GF-D8 (cell line): ENCODE measurements at places on chromosomes 11 and 22.

DNA sequence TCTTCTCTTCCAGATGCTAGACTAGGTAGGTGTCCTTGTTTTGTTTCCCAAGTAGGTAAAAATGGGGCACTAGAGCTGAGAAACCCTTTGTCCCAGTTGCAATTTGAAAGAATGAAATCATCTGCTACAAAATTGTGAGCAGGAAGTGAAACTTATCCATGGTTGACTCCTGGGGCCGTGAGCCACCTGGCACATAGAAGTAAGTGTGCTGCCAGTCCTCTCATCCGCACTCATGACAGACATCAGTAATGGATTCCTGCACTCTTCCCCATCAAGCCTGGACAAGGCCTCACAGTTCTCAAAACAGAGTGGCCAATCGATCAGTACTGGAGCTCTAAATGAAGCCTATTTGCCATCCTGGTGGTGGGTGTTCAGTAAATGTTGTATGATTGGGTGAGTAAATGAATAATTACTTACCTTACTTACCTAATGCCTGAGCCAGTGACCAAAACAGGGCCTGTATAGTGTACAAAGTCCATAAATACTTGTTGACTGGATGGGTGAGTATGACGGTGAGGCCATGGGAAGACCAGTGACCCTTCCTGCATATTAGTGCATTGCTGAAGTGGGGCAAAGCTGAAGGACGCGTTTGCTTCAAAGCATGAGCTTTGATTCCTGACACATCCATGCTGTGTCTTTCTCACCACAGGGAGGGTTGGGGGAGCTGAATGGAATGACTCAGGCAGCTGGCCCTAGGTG is 68.9 kb upstream of the HEPHL1 start:
- DNase-seq = no peak

- DNase-seq = no peak
These were observed 48.2 kb upstream of the PARVA start for GRCh38 chr11:12329169-12329568.

- no peak for DNase-seq
These were observed 6.6 kb downstream of the CERK start for GRCh38 chr22:46731246-46732040.

GRCh38 chr11:9604134-9604533 is 30.7 kb downstream of the WEE1 start:
- no peak for DNase-seq

DNA sequence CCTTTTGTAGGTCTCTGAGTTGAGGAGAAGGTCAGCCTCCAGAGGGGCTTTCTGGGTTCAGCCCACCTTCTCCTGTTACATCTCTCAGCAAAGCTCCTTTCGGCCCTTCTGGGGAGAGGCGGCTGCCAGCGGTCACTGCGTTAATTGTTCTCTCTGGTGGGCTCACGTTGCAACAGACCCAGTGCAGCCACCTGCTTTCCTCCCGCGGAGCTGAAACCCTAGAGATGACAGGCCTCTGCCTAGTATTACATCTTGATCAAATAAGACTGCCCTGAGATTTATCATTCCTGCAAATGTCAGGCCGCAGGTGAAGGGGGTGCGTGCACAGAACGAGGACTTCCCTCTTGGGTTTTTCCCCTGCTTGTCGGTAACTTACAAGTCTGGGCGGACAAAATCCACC is 43.2 kb upstream of the CREB3L1 start:
- no peak for DNase-seq

GRCh38 chr11:101775033-101775432 is 139.8 kb upstream of the CEP126 start:
- no peak for DNase-seq

DNA sequence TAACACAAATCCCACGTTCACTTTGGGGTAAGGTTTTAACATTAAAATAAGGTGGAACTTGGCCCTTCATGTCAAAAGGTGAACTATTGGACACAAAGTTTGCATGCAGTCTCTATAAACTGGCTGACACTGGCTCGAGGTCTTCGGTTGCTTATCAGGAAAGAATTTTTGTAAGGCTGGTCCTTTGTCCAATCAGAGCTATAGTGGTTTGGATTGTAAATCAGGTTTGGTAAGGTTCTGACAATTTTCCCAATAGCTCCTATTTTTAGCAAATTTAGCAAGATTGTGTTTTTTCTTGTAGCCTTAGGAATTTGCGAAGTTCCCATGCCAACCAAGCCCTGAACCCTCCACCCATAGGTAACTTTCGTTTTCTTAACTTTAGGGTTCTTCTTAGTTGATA is 17.6 kb upstream of the MED17 start:
- no peak for DNase-seq

GRCh38 chr11:110808248-110808647 is 96.0 kb upstream of the ARHGAP20 start:
- no peak for DNase-seq
